ENCODE measurements at places on chromosomes 4 and X.

GRCh38 chrX:110056419-110056818, 53.5 kb downstream of the TMEM164 start:
- DNase-seq = no peak

DNA sequence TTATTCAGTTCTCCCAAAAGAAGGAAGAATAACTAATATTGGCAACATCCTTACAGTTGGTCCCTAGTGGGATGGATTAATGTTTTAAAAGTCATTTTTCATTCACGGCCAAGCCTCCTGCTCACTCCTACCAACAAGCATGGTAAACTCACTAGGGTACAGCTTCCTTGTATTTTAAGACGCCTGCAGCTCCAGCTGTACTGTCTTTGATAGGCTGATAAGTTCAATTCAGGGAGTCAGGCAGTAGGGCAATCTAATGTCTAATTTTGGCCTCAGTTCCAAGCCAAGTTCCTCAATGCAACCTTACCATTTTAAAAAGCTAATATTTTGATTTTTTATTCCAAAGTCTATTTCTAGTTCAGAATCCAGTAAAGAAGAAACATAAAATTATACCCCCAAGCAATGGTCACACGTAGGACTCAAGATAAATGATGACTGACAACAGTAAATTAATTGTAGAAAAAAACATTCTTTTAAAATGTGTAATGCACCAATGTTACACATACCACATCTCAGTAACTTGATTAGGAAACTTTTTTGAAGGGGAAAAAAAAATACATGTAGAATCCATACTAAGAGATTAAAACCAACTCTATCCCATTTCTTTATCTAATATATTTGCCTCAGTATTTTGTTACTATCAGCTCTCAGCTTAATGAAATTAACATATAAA, 9.3 kb downstream of the LCORL start:
- no peak for DNase-seq

- DNase-seq = no peak
Measured at GRCh38 chr4:144831971-144832370, 186.0 kb downstream of the HHIP start.

DNA sequence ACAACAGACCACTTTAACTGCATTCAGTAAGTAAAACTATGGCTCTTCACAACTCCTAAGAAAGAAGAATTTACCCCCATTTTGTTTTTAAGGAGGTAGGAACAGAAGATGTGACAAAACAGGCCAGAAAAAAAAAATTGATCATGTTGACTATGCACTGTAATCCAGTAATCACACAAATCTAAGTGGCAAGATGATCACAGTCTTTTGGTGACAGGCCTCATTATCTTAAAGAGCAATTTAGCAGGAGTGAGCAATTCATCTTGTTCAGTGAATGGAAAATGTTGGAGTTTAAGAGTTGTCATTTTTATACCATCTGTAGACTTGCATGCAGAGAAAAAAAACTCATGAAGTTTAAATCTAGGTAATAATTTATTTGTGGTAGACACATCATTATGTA, 115.1 kb downstream of the SLC39A8 start:
- DNase-seq = no peak

DNA sequence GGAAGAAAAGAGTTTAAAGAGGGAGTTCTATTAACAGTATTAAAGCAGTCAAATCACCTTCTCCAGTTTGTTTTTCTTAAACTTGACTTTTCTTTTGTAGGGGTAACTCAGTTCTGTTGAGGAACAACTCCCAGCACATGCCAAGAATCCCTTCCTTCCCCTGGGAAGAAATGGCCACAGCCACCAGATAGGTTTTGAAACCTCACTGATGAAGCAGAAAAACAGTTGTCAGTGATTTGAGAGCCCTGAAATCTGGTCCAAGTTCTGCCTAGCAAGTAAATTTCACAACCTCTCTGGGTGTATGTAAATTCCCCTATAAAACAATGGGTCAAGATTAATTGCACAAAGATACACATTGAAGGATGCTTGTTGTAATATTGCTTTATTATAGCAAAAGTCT, 167.1 kb downstream of the DHX15 start:
- no peak for DNase-seq

DNA sequence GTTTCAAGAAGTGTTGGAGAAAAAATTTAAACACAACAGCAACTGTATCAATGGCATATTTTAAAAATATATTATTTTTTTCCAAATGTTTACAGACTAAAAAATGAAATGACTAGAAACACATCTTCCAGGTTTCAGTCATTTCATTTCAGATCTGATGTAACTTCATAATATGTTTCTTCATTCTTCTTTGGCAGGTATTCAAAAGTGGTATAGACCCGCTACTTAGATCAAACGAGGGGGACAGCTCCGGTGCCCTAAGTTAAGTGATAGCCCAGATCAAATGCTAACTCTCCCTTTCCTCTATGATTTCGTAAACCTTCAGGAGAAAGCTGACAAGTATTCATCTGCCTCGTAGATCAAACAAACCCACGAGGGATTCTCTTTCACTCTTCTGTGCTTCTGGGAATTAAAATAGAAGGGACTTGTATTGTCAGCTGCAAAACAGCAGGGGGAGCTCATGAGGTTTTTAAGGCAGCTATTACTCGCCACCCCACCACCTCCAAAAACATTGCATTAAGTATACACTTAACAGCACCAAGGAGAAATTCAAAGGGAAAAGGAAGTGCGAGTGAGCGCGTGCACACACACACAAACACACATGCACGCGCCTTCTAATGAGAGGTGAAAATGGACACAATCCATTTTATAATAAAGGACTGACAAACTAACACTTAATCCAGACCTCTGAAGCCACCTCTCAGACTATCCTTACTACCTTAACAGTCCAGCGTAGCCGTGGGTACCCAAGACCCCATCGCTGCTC, 21.4 kb downstream of the HELT start:
- no peak for DNase-seq

GRCh38 chrX:1534301-1535168, 2.5 kb downstream of the P2RY8 start:
- no peak for DNase-seq

GRCh38 chr4:39648827-39649558, 10.3 kb upstream of the SMIM14 start:
- DNase-seq = no peak

- DNase-seq = no peak
Measured at GRCh38 chrX:9149501-9150245, 115.7 kb upstream of the FAM9B start.

- no peak for DNase-seq
Measured at GRCh38 chrX:19800821-19801374, 86.5 kb downstream of the SH3KBP1 start.

GRCh38 chrX:24259544-24260240, 54.2 kb downstream of the SUPT20HL2 start:
- DNase-seq = no peak

GRCh38 chr4:86688026-86688425, 93.9 kb downstream of the PTPN13 start:
- no peak for DNase-seq

GRCh38 chr4:39048311-39048710, 13.7 kb upstream of the KLHL5 start:
- no peak for DNase-seq

DNA sequence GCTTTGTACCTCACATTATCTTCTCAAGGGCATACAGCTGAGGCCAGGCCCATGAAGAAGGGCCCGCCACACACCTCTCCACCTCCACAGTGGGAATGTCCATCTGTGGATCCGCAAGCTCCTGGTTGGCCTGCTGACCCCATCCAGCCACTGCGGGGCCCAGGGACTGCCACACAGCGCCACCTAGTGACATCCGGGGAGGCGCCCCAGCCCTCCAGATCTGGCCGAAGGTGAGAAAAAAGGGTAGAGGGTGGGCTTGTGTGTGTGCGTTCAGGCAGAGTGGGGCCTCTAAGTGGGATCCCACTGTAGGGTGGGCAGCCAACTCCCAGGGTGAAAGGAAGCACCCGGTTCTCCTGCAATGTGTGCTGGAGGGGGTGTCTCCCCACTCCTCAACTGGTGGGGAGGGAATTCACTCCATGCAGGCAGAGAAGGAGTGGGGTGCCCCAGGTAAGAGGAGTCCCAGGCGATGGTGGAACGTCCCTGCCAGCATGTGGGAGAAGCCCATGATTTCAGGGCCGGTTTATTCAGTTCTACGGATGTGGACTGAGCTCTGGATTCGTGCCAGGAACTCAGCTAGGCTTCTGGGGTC, 117.3 kb downstream of the ENPP6 start:
- no peak for DNase-seq

GRCh38 chr4:32042486-32043247, 1322.5 kb downstream of the PCDH7 start:
- DNase-seq = no peak

DNA sequence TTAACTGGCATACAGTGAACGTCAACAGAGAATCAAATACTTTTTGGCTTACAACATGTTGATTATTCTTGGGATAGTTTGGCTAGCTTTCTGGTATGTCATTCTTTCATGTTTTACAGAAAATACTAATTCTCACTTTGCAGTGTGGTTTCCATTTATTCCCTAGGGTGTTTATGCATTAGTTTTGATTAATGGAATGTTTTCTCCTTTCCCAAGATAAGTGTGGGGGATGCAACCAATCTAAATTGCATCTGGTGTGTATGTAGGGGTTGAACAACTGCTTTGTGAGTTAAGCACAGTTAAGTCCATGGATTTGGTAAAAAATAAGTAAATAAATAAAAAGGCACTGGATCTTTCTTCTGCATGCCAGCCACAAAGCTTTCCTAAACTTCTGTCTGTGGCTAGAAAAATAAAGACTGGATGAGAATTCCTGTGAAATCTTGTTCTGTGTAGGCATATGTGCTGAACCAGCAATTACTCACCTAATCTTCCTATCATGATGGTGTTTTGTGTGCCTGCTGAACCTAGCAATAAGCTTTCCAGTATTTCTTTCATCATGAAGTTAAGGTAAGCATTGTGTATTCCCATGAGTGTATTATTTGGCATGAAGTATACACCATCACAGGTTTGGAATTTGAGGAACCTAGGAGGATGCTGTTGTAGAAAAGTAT, 50.6 kb upstream of the TENM3 start:
- DNase-seq = no peak

DNA sequence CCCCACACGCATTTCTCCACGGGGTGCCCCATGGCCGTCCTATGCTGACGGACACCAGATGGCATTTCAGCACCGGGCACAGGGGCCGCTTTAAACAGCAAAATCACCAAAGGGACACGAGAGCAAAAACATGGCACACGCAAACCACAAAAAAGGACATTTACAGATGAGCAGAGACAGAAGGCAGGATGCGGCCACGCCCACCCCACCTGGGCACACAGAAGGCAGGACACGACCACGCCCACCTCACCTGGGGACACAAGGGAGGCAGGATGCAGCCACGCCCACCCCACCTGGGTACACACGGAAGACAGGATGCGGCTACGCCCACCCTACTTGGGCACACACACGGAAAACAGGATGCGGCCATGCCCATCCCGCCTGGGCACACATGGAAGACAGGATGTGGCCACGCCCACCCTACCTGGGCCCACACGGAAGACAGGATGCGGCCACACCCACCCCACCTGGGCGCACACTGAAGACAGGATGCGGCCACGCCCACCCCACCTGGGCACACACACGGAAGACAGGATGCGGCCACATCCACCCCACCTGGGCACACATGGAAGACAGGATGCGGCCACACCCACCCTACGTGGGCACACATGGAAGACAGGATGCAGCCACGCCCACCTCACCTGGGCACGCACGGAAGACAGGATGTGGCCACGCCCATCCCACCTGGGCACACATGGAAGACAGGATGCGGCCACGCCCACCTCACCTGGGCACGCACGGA, 69.1 kb downstream of the FAM53A start:
- DNase-seq = no peak

- no peak for DNase-seq
Measured at GRCh38 chr4:121236353-121237068, 72.4 kb upstream of the TNIP3 start.

GRCh38 chr4:148477276-148477675, 35.1 kb upstream of the NR3C2 start:
- no peak for DNase-seq
